GM13976 (cell line): ENCODE measurements at places on chromosomes 11 and 22.

DNA sequence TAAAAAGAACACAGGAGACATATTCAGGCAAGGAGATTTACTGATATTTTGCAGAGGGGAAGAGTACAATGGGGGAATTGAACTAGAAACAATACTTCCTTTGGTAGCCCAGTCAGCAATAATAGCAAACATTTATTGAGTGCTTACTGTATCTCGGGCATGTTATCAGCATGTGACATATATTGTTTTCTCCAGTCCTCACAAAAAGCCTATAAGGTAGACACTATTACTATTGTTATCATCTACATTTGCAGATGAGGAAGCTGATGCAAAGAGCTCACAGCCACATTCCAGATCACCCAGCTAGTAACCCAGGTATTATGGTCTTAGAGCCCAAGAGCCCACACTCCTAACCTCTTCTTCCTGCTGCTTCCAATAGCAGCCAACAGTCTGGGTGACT lies 27.9 kb downstream of the NAV2 start:
- no peak for DNase-seq

DNA sequence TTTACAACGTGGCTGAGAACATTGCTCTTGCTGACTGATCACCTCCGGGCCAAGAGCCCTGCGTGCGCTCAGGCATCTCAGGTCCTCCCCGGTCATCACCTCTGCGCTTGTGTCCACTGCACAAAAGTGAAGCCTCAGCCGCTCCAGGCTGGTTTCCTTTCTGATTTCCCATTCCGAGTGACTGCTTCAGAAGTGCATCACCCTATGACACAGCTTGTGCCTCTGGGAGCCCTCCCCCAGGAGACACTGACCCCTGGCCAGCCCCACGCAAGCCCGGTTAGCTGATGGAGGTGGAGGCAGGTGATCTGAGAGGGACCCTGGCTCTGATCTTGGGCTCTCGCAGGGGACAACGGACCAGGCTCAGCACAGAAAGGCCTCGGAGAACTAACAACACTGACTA lies 38.3 kb upstream of the GNB1L start:
- no peak for DNase-seq

GRCh38 chr11:129705341-129705740 lies 110.3 kb upstream of the TMEM45B start:
- DNase-seq, result no peak

- no peak for DNase-seq
Measured at GRCh38 chr11:129787532-129788155, 28.0 kb upstream of the TMEM45B start.

GRCh38 chr11:46361283-46362155 lies 14.3 kb downstream of the DGKZ start:
- DNase-seq, result peak; percentile 96

GRCh38 chr11:35683728-35684339 lies 21.3 kb downstream of the TRIM44 start:
- no peak for DNase-seq

- no peak for DNase-seq
Measured at GRCh38 chr22:22834783-22835182, 52.8 kb upstream of the IGLL5 start.

DNA sequence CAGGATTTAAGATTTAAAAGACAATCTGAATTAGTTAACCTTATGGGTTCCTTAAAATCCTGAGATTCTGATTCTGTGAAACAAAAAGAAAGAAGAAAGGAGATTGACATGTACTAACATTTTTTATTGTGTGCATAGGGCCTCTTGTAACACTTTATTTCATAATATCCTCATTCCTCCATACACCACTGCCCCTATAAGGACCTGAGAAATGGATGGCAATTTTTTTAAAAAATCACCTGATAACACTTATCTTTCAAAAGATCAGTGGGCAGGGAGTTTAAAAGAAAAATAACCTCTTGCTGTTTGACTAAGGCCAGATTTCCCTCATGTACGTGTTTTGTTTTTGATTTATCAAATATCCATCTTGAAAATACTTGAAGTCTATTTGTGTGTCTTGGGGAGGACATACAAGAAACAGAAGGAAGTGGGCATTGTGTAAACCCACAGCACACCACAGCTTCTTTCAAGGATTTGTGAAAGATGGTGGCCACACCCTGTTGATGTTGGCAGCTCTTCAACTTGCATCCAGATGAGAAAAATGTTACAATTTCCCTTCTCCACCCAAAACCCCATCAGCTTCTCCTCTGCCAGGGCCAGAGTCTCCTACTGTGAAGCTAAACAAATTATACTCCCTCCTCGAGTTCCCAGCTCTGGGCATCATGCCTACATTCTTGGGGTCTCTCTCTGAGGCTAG lies 35.0 kb upstream of the MPEG1 start:
- DNase-seq, result no peak

DNA sequence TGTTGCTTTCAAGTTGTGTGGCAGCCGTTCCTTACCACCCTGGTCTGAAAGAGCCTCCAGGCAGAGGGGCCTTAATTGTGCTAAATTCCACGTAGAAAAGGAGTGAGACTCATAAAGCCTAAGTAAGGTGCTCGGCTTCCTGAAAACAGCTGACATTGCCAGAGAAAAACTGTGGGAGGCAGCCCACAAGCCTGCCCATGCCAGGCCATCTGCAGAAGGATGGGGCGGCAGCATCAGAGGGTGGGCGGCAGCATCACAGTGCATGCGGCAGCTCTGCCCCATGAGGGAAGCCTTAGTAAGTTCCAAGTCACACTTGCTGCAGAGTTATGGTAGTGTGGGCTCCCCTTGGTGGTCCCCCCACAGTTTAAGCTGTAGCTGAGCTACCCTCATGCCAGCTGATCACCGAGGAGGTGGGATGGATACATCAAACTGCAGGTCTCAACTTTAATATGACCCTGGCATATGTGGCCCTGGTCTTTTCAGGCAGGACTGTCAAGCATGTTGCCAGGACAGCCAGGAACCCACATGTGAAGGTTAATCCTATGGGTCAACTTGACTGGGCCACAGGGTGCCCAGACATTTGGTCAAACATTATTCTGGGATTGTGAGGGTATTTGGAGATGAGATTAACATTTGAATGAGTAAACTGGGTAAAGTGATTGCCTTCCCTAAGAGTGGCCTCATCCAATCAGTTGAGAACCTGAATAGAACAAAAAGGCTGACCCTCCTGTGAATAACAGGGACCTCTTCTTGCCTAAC lies 3.1 kb upstream of the EIF3F start:
- DNase-seq, result no peak

DNA sequence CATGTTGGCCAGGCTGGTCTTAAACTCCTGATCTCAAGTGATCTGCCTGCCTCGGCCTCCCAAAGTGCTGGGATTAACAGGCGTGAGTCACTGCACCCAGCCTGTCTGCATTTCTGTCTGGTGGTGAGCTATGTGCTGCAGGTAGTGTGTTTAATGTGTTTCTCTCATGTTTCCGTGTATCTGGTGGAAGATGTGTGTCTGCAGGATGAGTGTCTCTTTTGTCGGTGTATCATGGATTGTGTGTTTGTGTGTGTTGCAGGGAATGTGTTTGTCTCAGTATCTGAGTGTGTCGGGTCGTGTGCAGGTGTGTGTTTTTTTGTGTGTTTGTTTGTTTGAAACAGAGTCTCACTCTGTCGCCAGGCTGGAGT lies 16.1 kb downstream of the SCARF2 start:
- no peak for DNase-seq

GRCh38 chr11:109552376-109552775 lies 130.4 kb downstream of the C11orf87 start:
- DNase-seq, result no peak

DNA sequence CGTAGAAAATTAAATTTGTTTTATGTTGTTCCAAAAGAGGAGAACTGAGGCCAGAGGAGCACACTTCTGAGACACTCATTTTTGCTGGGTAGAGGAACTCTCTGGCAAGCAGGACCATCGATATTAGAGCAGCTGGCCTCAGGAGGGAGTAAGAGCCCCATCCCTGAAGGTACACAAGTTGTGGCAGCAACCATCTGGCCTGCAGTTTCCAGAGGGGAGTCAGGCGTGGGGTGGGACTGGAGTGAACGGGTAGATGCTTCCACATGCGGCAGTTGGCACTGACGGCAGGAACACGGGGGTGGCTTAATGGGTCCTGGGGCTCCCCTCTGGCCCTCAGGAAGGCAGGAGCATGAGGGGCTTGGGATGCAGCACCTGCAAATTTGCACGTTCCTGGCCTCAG lies 13.2 kb upstream of the SSTR3 start:
- DNase-seq, result no peak

- DNase-seq, result no peak
Measured at GRCh38 chr11:11958403-11959231, 49.8 kb downstream of the DKK3 start.

DNA sequence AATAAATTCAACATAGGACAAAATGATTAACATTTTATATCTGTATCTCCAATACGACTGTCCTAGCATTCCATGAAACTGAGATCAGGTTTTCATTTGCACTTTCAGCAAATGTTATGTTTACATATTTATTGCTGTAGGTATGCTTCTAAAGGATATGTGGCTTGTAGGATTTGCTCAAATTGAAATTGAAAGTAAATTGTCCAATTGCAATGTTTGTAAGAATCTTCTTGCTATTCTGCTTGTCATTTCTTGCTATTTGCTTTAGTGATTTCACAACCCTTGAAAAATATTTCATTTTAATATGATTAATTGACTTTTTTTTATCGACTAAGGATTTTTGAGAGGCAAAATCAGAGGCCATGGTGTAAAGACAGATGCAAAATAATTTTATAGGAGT lies 904.2 kb upstream of the RAG2 start:
- DNase-seq, result peak; percentile 16

GRCh38 chr22:26050079-26050478 lies 119.2 kb upstream of the SEZ6L start:
- no peak for DNase-seq

- DNase-seq, result no peak
Measured at GRCh38 chr22:47616396-47617020, 854.1 kb downstream of the TBC1D22A start.

DNA sequence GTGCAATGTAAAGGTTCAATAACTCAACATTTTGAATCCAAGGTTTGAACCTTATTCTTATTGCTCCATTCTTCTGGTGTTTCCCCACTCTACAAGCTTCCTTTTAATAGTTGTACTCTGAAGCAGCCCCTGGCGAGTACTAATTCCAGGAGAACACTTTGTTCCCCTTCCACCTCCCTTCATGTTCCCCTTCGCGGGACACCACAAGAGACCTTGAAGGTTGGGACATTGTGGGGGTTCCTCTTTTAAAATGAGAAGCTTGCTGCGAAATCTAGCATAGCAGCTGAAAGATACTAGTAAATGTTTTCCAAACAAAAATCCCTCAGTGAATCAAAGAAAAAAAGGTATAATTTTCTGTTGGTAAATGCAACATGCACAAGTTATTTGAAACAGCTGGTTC lies 626.3 kb upstream of the LRRC4C start:
- DNase-seq, result no peak
